ENCODE measurements at places on chromosomes 7 and 10.

DNA sequence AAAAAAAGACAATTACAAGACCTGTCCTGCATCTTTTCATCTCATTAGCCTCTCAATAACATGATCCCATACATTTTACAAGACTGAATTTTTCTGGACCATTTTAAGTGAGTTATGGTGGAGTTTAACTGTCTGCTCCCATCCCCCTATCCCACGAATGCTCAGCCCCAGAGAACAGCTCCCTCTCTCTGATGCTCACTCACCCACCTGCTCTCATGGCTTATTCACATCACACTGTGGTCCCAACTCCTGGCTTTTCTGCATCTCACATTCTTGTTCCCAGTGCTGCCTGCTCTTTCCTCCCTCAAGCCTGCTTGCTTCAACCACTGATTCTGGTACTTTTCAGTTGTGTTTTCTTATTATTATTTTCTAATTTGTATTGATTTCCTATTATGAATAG lies 20.4 kb upstream of the CCSER2 start:
- no peak for DNase-seq

- no peak for DNase-seq
These were observed 39.4 kb upstream of the PRSS1 start for GRCh38 chr7:142709921-142710320.

- no peak for DNase-seq
These were observed 623.4 kb upstream of the NRG3 start for GRCh38 chr10:81251457-81252115.

DNA sequence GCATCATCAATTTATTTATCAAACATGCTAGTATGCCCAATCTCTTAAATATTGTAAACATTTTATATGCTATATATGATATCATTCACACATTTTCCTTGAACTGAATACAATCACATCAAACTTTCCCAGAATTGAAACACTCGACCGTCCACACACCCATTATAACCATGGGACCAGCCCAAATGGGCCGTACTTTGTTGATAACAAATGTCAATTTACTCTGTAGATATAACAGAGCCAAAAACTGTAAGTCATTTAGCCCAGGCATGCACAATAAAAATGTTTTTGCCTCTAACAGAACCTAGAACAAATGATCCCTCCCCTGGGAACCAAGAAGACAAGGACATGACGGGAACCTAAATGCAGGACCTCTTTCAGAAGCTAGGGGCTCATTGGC lies 683 bp upstream of the ANKRD22 start:
- DNase-seq = no peak

- DNase-seq = no peak
These were observed 162.2 kb downstream of the SFMBT2 start for GRCh38 chr10:7248585-7249164.

Measured in GDM1 (cell line).